ENCODE measurements at places on chromosomes 7 and 10. TPM values are rescaled to one million over a fixed set of nuclear protein-coding genes. Genes with fewer than 3 reads are reported as not detected.

The SLC16A9 gene
- total RNA-seq = 1.3 TPM

- H3K4me1 ChIP-seq = peaks cover 19% of the 10 kb centered on the region
- peaks cover 11% of the 10 kb centered on the region for H3K27me3 ChIP-seq
- H3K36me3 ChIP-seq = no peaks in the 10 kb centered on the region
- peak overlapping the region; percentile 89 for H3K27ac ChIP-seq
- peak overlapping the region; percentile 79 for H3K4me3 ChIP-seq
Observed at GRCh38 chr10:132963430-132963960, 21.1 kb upstream of the CFAP46 start.

DNA sequence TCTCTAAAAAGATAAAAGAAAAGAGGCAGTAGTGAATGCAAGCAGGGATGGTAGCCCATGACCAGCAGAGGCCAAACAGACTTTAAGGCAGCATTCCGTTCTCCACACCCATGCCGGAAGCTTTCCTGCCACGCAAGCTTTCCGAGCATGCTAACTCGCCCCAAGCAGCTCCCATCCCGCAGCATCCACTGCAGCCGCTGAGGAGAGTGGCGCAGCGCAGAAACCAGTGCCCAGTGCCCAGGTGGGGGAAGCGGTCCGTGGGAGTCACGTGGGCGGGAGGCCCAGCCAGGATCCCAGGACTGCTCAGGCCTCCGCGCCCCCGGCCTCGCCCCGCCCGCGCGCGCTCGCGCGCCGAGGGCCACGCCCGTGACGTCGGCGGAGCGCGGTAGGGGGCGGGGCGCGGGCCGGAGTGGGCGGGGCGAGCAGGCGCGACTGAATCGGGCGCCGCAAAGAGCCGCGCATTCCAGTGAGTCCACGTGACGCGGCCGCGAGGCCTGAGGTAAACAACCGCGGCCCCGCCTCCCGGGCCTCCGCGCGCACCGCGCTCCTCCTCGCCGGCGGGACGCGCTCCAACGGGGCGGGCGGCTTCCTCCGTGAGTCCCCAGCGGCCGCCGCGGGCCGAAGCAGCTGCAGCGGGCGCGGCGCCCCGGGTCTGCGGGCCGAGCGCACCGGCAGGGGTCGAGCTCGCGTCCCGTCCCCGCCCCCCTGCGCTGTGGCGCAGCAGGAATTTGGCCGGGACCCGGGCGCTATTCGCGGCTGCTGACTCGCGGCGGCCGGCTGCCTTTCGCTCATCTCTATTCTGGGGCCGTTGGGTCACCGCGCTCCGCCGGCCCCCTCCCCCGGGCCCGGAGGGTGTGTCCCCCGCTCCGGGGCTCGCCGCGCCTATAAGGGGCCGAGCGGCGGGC, at the start of gene OTUD1:
Gene OTUD1, plus strand, starts transcription at position 529 of the 905 bp plus-strand sequence. CDS start 383 bp downstream, outside the sequence.
- H3K4me3 ChIP-seq = peak within 1 kb of the TSS; percentile 92
- DNase-seq = peak; percentile 92
- peaks cover 16% of the 10 kb centered on the region for H3K36me3 ChIP-seq
- H3K27me3 ChIP-seq = no peaks in the 10 kb centered on the region
- peaks cover 30% of the 10 kb centered on the region for H3K4me1 ChIP-seq

DNA sequence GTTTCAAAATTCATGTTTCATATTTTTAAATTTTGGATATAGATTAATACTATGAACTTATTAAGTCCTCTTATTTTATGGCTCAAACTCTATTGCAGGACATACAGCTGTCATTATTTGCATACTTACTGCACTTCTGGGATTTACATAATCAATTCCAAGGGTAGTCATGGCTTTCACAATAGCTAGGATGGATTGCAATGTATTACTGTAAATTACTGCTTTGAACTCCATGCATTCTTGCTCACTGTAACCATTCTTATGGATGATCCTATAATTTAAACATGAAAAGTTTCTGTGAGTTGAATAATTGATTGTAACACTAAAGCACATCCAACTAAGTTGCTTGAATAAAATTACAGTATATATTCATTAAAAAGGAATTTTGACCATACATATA, 23.5 kb downstream of the GNAT3 start:
- H3K36me3 ChIP-seq = no peaks in the 10 kb centered on the region
- H3K27ac ChIP-seq = no peak overlapping the region
- peaks cover 1% of the 10 kb centered on the region for H3K27me3 ChIP-seq
- DNase-seq = no peak
- no peaks in the 10 kb centered on the region for H3K4me1 ChIP-seq

The ACSL5 gene
- total RNA-seq = 34.1 TPM

The CYP2C9 gene
- not detected for total RNA-seq

DNA sequence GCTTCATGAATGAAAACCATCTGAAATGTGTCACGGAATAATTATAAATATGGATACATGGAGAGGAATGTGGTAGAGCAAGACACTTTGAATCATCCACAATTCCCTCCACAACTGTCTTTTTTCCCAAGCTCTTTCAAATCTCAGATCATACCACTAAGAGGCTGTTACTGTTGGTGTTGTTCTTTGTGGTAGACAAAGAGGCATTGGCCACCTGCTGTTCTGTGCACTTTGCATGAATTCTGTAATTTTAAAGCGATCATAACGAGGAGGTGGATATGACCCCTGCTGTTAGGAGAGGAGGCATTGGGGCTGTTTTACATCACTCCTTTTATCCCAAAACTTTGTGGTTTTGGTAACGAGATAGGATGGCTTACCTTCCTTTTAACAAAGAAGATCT, 141.2 kb upstream of the KLF6 start:
- DNase-seq = no peak
- no peak overlapping the region for H3K4me3 ChIP-seq
- no peaks in the 10 kb centered on the region for H3K36me3 ChIP-seq
- peaks cover 21% of the 10 kb centered on the region for H3K4me1 ChIP-seq
- H3K27me3 ChIP-seq = no peaks in the 10 kb centered on the region
- H3K27ac ChIP-seq = peak overlapping the region; percentile 89

The TDRD1 gene
- 0.16 TPM for total RNA-seq
